ENCODE measurements at places on chromosomes 2 and 18. TPM values are rescaled to one million over a fixed set of nuclear protein-coding genes. Genes with fewer than 3 reads are reported as not detected.
A peak's percentile ranks its signal among the peaks of the same experiment; 100 is the strongest.

The RESP18 gene
- total RNA-seq, result not detected

The ADD2 gene
- 1.7 TPM for total RNA-seq

The NT5DC4 gene
- not detected for total RNA-seq

The ANKRD62 gene
- not detected for total RNA-seq

The STAT4 gene
- total RNA-seq, result 3.8 TPM

DNA sequence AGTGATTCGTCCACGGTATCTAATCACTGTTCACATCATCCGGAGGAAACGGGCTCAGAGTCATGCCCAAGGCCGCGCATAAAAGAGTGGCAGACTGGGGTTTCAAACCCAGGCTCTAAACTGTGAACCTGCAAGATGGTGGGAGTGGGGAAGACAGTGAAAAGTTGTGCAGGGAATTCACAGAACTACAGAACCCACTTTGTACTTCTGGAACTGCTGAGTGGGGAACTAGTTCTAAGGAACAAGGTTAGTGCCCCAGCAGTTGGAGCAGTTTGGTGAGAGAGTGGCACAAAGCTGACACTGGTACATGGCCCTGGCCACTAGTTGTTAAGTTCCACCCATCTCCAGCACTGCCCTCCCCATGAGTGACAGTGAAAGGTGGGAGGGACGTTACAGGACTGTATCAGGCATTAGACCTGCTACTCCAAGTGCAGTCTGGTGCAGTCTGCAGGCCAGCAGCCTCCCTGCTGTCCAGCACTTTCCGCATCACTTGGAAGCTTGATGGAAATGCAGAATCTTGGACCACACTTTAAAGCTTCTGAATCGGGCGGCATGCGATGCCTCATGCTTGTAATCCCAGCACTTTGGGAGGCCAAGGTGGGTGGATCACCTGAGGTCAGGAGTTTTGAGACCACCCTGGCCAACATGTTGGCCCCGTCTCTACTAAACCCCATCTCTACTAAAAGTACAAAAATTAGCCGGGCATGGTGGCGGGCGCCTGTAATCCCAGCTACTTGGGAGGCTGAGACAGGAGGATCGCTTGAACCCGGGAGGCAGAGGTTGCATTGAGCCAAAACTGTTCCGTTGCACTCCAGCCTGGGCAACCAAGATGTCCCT is 47.3 kb downstream of the C2orf42 start:
- peak; percentile 61 for DNase-seq

DNA sequence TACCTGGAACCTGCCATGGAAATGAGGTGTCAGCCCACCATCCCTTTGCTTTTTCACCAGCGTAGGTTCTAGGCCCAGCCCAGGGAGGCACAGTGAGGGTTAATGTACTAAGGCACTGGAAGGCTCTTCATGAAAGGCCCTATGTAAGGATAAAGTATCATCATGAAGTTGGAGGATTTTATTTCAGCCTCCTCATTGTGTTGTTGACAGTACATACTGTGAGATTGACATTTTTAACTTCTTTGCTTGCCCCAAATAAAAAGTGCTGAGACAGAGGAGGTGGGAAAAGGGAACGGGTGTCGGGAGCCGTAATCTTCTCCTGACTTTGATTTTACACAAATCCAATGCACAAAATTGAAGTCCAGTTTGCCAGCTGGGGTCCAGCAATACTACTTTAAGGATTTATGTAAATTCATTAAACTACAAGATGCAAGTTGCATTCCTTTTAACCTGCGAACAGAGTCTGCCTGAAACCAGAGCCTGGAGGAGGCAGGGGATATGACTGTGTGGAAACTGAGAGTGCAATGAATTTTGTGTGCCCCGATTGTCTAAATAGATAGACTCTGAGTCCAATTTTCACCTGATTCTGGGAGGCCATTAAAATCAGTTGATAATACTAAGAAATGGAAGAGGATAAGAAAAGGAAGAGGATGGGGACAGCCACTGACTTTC is 5.4 kb upstream of the NCKAP5 start:
- DNase-seq, result no peak

GRCh38 chr2:178238154-178238521 is 43.8 kb downstream of the OSBPL6 start:
- DNase-seq, result no peak

DNA sequence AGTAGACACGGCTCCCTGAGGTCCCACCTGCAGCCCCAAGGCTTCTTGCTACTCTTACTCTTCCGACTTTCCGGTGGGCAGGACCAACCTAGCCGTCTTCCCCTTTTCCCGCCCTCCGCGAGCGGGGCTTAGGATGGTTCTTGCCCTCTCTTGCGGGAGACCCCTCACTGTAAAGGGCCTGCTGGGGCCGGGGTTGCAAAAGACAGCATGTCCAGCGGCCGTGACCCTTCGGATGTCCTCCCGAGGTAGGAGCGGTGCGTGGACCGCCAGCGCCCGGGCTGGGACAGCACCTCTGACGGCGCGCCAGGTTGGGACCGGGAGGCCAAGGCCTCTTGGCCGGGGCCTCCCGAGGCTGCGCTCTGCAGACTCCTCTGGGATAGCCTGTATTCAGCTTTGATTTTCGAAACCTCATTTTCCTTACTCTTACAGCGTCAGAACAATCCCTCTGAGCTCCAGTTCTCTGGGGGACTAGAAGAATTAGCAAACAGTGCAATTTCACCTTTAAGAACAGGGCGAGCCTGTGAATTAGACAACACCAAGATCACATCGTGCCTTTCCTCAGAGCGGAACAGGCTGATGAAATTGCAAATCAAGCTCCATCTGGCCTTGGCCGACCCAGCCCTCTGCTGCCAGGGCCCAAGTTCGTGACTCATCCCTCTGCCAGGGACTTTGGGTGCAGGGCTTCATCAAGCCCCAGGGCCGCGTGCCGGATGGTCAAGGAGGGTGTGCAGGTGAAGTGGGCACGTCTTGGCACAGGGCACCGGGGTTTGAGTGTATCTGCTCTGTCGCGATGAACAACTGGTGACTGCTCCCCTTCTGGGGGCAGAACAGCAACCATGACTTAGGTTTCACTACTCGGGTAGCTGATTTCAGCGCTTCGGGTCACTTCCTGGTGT is 777 bp downstream of the MOCOS start:
- peak; percentile 56 for DNase-seq

DNA sequence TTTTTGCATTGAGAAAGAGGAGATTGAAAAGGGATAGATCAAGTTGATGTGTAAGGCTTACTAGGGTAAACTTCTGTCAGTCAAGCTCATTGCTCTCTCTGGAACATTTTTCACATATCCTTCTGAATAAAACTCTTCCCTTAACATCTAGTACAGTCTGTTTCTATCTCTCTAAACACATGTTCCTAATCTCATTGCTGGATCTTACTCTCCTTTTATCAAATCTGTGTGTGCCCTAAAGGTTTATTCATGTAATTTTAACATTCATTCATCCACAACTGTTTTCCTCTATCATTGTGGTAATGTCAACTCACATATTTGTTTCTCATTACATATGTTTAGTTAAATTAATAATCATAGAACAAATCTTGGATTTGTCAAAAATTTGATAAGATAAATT is 277.9 kb upstream of the GULP1 start:
- DNase-seq, result no peak

DNA sequence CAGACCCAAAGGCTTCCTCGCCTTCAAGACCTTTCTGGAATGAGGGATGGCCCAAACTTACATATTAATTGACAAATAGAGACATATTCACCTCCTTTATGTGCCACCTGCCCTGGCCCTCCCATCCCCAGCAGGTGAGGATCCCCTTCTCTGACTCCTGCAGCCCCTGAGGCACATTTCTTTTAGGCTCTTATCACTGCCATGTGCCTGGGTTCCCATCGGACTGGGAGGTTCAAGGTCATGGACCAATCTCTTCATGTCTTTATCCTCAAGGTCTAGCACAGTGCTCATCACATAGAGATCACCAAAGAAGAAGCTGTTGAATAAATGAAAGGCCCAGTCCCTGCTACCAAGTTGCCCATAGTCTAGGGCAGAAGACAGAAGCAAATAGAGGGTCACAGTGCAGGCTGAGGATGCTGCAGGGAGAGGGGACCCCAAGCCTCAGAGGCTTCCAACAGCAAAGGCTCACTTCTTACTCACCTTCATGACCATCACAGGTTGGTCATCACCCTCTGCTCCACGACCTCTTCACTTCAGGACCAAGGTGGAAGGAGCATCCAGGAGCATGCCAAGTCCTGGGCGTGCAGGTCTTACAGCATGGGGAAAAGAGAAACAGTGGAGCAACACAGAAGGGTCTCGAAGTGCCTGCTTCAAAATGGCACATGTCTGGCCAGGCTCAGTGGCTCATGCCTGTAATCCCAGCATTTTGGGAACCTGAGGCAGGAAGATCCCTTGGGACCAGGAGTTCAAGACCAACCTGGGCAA is 193.9 kb downstream of the SMAD2 start:
- DNase-seq, result no peak

DNA sequence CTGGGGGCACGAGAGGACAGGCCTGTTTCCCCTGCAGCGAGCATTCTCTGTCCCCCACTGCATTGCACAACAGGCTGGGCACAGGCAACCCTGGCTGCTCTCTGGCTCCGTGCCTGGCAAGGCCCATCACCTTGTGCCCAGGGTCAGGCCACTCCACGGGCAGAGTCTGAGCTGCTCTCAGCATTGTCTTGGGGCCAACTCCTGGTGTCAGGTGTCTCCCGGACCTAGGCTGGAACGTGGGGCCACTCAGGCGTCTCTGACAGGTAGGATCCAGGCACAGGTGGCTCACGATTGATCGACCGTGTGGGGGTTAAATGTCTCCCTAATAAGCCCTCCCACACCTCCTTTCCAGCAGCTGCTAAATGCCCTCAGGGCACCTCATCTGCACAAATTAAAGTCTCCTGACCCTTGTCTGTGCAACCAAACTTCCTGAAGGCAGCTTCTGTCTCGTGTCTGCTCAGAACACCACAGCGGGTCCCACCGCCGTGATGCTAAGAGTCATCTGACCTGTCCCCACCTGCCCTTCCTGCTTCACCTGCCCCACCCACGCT is 66.6 kb upstream of the GPC1 start:
- no peak for DNase-seq

All from aorta (tissue), 5 donors.